ENCODE measurements at places on chromosomes 4 and X. TPM values are rescaled to one million over a fixed set of nuclear protein-coding genes. Genes with fewer than 3 reads are reported as not detected.

DNA sequence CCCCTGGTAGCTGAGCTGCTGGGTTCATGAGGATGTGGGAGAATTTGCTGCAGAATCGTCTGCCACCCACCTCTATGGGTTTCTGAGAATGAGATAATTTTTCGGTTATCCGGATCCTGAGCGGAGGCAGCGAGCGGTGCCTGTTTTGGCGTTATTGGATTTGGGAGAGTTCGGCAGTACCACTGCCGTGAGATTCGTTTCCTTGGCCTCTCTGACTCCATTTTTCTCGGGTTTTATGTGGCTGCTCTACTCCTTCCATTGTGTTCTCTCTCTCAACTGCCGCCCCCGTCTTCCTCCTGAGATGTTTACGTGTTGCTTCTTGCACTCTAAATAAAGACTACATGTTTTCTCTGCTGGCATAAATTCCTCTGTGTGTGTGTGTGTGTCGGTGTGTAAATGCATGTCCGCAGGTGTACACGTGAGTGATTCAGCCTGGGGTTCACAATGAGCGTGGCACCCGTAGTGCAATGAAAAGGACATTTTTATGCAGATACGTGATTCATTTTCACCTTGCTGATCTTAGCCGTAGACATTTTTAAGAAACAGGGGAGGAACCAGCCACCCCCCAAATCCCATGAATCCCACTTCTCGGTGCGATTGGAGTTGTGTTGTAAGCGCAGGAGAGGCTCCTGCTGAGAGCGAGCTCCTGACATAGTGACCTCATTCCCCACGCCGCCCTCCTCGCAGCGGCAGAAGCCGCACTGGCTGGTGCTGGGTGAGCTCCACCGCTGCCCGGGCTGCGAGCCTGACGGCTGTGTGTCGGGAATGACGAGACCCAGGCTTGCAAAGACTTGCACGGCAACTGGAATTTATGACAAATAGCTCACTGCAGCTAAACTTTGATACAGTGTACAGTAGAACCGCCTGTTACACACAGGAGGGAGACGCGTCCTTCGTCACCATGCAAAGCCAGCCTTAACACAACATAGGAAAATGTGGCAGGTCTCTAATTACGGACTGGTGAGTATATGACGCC lies 82.2 kb downstream of the STOX2 start:
- no peak for DNase-seq

Gene NHS
- 10.1 TPM for total RNA-seq

Gene KCND1
- total RNA-seq = 2.9 TPM

DNA sequence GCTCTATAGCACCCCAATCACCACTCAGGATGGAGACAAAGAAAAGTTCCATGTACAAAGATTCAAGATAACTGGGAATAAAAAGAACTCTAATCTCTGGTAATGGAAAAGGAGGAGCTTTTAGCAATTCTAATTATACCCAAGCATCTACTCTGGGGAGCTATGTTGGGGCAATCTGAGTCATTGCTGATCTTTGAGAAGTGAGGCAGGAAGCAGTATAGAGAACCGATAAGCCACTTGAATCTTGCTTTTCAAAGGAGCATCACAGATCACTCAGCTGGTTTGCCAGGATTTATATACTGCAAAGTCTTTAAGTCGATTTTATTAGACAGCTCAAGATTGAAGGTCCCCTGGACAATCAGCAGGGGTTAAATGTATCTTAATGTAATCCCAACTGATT lies 220.0 kb downstream of the ENOX2 start:
- DNase-seq = no peak

GRCh38 chr4:163913571-163913970 lies 419.1 kb downstream of the TMA16 start:
- no peak for DNase-seq

GRCh38 chr4:150888217-150888616 lies 126.9 kb downstream of the LRBA start:
- no peak for DNase-seq

Gene KIF4A
- total RNA-seq = 41.0 TPM

GRCh38 chrX:83446355-83446754 lies 61.7 kb upstream of the POU3F4 start:
- no peak for DNase-seq

- DNase-seq = no peak
Observed at GRCh38 chr4:19349416-19349815, 902.3 kb upstream of the SLIT2 start.

Gene LRCH2
- not detected for total RNA-seq

GRCh38 chr4:2964706-2965258 lies 1.4 kb downstream of the GRK4 start:
- no peak for DNase-seq

DNA sequence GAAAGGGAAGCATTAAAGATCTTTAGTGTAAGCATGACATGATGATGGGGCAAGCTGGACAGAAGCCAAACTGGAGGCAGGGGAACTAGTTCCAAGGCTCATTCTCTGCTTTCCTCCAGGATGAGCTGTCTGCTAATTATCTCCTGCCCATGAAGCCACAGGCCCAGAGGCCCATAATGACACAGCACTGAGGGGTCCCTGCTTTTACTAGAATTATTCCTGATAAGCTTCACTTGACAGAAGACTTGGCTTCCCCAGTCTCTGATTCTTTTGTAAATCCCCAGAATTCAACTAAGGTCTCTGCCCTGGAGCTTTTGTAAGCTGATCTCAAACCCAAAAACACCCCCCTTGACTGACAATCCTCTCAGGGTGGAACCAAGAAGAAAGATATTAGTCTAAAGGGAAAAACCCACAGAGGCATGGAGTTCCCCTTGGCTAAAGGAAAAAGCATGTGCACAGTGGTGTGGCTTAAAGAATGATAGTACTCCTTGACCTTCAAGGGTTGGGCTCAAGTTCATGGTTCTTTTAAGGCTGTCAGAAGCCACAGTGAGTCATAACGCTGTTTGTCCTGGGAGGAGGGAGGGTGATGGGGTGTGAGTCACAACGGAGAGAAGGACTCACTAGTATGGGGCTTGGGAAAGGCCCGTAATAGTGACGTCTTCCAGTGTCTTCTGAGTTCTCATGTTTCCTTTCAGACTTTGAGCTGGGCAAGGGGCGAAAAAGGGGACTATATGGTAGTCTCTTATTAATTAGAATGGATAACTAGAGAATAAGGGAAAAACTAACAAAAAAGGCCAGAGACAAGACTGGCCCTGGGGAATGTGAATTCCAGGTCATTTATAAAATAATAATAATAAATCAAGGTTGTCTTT lies 146.0 kb upstream of the CPEB2 start:
- peak; percentile 72 for DNase-seq

GRCh38 chr4:65791111-65791811 lies 121.0 kb upstream of the EPHA5 start:
- DNase-seq = no peak

DNA sequence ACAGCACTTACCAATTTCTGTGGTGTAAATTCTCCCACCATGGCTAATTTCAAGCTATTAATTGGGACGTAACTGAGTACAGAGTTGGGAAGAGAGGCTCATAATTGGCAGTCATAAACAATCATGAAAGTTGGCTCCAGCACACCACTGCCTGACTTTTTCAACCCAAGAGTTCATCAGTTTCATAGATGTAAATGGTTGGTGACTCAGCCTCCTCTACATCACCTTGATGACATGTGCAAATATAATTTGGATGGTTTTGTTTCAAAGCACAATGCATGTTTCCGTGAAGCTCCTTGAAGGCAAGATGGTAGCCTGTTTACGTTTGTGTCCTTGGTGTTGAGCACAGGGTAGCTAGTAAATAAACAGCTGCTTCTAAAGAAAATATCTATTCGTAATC lies 235.1 kb downstream of the LDB2 start:
- DNase-seq = no peak

Gene LRIT3
- 0.23 TPM for total RNA-seq

DNA sequence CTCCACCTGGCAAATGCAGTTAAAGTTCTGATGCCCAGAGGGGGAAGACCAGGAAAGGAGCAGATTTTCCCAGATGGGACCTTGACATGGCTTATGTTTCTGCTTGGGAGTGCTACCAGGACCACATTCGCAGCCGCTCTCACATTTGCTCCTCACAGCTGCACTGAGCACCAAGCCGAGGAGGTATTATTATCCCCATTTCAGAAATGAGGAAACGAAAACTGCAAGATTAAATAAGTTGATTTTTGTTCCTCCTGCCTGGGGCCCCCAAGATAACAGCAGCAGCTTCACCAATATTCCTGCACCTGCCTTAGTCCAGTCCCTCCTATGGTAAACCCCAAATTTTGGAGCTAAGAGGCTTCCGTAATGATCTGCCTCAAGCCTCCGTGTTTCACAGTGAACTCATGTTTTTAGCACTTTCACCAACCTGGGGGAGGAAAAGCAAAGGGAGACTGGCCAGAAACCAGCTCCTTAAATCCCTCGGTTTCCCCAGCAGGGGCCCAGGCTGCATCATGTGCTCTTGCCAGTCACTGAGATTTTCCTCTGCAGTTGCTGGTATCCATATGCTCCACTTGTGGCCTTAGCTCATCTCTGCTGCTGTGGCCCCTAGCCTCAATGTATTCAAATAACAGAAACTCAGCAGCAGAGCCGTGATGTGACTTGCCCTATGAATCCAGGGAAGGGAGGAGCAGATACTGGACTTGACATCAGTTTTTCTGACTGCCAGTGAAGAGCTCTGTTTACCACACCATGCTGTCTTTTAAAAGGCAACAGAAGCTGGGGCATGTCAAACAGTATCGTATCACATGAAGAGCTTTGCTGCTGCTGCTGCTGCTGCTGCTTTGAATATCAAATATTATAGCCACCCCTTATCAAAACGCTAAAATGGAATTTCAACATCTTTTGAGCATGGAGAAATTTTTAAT lies 95.5 kb upstream of the KLHL13 start:
- DNase-seq = no peak

Gene SPIN4
- 14.8 TPM for total RNA-seq

DNA sequence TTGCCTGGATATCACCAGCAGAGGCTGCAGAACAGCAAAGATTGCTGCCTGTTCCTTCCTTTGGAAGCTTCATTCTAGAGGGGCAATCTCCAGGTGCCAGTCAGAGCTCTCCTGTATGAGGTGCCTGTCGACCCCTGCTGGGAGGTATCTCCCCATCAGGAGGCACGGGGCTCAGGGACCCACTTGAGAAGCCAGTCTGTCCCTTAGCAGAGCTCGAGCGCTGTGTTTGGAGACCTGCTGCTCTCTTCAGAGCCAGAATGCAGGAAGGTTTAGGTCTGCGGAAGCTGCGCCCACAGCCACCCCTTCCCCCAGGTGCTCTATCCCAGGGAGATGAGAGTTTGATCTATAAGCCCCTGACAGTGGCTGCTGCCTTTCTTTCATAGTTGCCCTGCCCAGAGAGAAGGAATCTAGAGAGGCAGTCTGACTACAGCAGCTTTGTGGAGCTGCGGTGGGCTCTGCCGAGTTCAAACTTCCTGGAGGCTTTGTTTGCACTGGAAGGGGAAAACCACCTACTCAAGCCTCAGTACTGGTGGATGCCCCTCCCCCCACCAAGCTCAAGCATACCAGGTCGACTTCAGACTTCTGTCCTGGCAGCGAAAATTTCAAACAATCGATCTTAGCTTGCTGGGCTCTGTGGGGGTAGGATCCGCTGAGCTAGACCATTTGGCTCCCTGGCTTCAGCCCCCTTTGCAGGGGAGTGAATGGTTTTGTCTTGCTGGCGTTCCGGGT lies 57.9 kb downstream of the DKK2 start:
- DNase-seq = no peak

GRCh38 chr4:175970072-175970471 lies 95.6 kb upstream of the WDR17 start:
- DNase-seq = no peak

Gene ADAMTS3
- total RNA-seq = not detected

Gene RPA4
- total RNA-seq = 0.52 TPM

- DNase-seq = no peak
Observed at GRCh38 chr4:184451726-184452125, 22.6 kb downstream of the IRF2 start.

Gene ZAR1
- total RNA-seq = not detected

- no peak for DNase-seq
Observed at GRCh38 chrX:3697701-3698279, 15.7 kb downstream of the PRKX start.

- DNase-seq = no peak
Observed at GRCh38 chr4:138300616-138301015, 58.5 kb upstream of the SLC7A11 start.

DNA sequence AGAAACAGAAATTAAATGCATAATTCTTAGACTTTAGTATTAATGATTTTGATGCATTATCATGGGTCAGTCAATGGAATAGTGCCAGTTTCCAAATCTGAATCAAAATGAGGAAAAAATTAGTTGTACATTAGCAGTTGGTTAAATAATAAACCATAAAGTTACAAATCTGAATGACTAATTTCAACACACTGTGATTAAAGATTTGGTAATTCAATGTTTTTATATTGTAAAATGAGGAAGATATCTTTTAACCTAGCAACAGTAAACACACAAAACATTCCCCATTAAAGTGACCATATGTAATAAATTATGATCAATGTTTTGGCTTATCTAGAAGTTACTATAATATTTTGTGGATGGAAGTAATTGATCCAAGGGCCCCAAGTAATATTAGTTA lies 1.6 kb downstream of the FBXO8 start:
- DNase-seq = no peak

Gene NAP1L3
- 0.64 TPM for total RNA-seq

All from activated CD8-positive, alpha-beta memory T cell treated with anti-CD3 and anti-CD28 coated beads, Interleukin-2, amount 10 ng/mL, durations not matched to agents 7 days and 5 days (primary cell).